ENCODE measurements at places on chromosomes 7 and 10.

DNA sequence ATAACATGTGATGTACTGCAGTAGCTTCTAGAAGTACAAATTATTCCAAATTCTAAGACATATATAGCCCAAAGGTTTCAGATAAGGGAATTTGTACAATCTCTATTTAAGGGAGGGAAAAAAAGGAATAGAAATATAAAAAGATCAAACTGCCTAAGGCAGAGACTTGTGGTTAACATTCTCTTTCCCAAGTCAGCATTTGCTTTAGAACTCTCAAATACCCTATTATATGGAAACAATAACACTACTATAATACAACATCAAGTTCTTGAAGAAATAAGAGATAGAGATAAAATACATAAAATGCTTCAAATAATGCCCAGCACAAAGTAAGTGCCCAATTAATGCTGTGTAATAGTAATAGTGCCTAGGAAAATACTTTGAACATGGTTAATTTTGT lies 123.1 kb downstream of the CRPPA start:
- DNase-seq: no peak

GRCh38 chr10:78640796-78641636 lies 427.8 kb upstream of the ZMIZ1 start:
- DNase-seq: no peak

- no peak for DNase-seq
Observed at GRCh38 chr10:115944538-115944937, 328.5 kb downstream of the GFRA1 start.

GRCh38 chr7:94264756-94265155 lies 129.9 kb upstream of the COL1A2 start:
- no peak for DNase-seq

- DNase-seq: no peak
Observed at GRCh38 chr10:119947300-119947699, 54.8 kb downstream of the SEC23IP start.

GRCh38 chr10:5343979-5344378 lies 20.8 kb upstream of the UCN3 start:
- DNase-seq: no peak

- no peak for DNase-seq
Observed at GRCh38 chr7:1715671-1716074, 45.6 kb downstream of the ELFN1 start.

All from SW480 (cell line).